ENCODE measurements at places on chromosomes 1 and 21.

GRCh38 chr1:32889731-32890278, 3.5 kb downstream of the HPCA start:
- DNase-seq = no peak

DNA sequence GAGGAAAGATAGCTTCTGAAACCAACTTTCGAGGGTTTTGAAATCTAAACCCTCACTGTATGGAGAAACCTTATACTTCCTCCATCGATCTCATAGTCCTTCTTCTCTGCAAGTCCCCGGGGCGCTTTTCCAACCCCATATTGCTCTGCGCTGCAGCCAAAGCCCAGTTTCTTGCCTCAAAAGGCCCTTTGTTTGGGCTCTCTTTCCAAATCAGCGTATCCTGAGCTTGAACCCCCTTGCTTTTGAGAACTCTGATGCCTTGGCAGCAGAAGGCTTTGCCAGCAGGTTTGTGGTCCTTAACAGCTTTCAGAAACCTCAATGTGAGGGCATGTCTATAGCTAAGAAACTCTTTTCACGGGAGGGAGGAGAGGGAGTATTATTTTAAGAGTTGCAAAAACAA, 21.6 kb downstream of the PLPP3 start:
- no peak for DNase-seq

DNA sequence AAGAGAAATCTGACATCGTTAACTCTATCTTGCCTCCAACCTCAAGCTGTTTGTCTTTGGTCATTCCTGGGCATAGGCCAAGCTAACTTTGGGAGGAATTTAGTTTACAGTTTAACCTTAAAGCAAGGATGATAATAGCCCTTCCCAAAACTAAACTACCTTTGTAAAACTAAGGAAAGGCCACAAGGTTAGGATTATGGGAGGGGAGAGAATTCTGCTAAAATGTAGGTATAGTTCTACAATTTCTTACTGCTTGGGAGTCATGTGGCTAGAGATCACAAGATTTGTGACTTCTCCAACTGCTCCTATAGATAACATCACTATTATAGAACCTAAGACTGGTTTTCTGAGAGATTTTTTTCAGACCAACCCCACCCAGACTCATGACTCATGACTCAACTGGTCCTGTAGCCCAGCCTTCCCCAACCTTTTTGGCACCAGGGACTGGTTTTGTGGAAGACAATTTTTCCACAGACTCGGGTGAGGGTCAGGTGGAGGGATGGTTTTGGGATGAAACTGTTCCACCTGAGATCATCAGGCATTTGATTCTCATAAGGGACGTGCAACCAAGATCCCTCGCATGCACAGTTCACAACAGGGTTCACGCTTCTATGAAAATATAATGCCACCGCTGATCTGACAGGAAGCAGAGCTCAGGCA, 70.7 kb upstream of the MUTYH start:
- peak; percentile 15 for DNase-seq

DNA sequence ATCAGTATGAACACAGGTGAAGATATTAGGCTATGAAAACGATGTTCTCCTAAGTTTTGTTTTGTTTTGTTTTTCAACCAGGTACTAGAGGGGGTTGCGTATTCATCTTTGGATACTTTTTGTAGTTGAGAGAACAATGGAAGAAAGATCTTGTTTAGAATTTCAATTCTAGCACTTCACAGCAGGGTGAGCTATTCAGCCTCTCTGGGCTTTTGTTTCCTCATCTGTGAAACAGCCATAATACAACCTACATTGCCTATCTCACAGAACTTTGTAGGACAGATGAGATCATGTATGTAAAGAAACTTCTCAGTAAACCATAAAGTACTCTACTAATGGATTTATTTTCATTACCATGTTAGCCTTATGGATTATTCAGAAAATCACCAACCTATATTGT, 199.5 kb downstream of the GPATCH2 start:
- no peak for DNase-seq

DNA sequence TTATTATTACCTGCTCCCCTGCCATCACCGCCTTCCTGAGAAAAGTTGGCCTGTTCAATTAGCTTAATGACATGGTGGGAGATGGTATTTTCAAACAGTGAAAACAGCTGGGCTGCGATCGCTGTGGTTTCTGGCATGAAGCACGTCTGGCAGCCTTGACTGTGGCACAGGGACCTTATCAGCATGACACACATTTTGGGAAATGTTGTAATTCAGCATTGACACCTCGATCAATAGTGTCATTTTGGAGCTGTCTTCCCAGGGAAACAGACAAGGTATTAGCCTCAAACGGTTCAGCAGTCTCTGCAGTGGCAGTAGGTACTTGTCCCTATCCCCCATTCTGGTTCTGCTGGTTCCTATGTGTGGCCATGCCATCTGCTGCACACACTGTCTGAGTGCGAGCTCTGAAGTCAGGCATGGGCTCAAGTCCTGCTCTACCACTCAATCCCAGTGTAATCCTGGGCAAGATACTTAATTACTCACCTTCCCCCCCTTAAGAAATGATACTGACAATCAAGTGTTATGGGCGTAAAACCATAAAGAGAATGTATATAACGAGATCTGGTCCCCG, 154.5 kb upstream of the KCND3 start:
- DNase-seq = no peak

DNA sequence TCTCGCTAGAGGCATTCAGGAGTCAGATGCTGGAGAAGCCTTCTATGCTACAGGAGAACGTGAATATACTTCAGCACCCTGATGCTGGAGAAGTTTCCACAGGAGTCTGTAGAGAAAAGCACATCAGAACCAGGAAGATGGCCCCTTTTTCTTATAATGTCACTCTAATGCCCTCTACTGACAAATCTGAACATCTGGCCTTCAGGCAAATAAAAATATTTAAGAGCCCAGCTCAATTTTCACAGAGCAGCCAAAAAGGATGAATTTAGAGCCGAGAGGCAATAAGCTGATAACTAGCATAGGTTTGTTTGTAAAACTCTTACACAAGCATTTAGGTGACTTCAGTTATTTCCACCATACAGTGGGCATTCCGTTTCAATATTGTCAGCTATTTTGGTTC, 3.8 kb upstream of the RRP15 start:
- DNase-seq = peak; percentile 8

GRCh38 chr1:36484099-36484498, 1.4 kb upstream of the CSF3R start:
- no peak for DNase-seq

DNA sequence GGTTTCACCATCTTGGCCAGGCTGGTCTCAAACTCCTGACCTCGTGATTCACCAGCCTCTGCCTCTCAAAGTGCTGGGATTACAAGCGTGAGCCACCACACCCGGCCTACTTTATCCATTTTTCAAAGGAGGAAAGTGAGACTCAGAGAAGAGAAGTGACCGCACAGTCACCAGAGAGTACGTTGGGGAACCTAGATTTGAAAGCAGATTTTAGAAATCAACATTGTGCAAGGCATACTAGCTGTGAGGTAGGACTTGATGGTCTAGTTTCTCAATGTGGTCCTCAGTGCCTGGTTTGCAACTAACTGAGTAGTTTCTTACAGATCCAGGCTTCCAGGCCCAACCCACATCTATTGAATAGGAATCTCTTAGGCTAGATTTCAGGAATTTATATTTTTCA, 1.7 kb upstream of the PRCC start:
- DNase-seq = no peak

DNA sequence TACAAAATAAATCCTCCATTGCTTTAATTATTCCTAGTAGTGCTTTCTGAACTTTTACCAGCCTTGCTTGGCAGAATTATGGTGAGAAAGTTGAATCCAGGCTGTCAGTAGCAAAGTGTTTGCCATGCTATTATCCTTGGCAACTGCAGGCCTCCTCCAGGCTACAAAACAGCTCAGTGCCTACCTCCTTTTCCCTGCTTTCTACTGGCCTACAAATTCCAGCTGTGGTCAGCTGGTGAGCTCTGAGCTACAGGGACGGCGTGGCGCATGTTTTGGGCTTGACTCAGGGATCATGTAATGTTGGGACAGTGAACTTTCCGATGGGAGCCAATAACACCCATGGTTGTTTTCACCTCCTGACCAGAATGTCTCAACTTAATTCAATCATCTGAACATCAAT, 456.1 kb upstream of the ADAMTS5 start:
- DNase-seq = peak; percentile 97

DNA sequence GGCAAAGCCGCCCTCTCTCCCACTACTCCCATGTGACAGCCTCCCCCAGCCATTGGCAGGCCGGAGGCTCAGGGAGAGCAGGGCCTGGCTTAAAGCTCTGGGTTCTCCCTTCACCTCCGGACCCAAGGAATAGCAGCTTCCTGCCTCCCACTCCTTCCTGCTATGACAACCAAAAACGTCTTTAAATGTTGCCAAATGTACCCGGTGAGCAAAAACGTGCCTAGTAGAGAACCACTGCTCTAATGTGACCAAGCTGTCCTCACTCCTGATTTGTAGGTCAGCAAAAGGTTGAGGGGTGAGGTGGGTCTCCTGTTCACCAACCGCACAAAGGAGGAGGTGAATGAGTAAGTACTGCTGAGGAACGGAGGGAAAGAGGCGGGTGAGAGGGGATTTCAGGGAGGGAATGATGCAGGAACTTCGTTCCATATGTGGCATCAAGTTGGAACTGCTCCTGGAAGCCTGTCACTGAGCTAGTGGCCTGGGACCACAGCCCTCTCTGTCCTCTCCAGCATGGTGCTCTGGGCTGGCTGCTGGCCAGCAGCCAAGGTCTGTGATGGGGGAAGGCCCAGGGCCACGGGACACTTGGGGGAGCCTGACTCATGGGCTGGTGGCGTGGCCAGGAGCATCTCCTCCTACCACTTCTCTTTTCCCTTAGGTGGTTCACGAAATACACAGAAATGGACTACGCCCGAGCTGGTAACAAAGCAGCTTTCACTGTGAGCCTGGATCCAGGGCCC, 5.7 kb downstream of the MRTO4 start:
- peak; percentile 76 for DNase-seq

DNA sequence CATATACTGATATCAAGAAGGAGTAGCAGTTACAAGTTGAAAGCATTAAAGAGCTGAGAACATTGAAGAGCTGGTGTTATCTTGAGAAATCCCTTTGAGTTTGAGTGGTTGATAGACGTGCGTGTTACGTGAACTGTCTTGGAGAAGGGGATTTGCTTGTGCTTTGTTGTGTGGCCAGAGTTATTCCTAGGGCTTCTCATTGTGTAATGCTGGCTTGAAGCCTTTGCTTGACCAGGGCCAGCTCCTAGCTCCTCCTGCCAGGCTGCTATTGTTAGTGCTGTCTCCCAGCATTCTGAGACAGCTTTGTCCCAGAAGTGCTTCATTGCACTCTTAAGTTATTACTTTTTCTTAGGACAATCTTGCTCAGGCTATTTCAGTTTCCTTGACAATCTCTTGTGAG, 116.2 kb upstream of the KCNK2 start:
- DNase-seq = peak; percentile 44

GRCh38 chr1:42158189-42158588, 5.0 kb downstream of the GUCA2B start:
- no peak for DNase-seq

GRCh38 chr1:100177295-100178041, 588 bp downstream of the LRRC39 start:
- DNase-seq = no peak

- DNase-seq = peak; percentile 80
These were observed 9.9 kb downstream of the SNRPE start for GRCh38 chr1:203871114-203871880.
